ENCODE measurements at places on chromosomes 12 and 14.
A peak's percentile ranks its signal among the peaks of the same experiment; 100 is the strongest.

GRCh38 chr12:103673891-103674375 is 86.9 kb downstream of the STAB2 start:
- DNase-seq = no peak

DNA sequence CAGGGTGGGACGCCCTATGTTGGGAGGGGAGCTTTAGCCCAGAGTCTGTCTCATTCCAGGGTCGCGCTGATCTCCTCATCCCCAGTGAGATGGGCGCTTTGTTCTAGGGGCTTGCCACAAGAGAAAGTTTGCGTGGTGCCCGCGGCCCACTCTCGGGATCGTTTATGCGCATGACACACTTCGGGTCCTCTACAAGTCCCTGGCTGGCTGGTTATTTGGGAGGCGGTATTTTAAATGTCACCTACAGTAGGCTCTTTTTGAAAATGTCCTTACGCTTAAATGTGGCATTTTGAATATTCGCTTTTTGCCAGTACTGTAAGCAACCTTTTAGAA is 541 bp downstream of the GOLT1B start:
- DNase-seq = peak; percentile 15

GRCh38 chr14:102500158-102500662 is 9.4 kb downstream of the ANKRD9 start:
- DNase-seq = peak; percentile 57

DNA sequence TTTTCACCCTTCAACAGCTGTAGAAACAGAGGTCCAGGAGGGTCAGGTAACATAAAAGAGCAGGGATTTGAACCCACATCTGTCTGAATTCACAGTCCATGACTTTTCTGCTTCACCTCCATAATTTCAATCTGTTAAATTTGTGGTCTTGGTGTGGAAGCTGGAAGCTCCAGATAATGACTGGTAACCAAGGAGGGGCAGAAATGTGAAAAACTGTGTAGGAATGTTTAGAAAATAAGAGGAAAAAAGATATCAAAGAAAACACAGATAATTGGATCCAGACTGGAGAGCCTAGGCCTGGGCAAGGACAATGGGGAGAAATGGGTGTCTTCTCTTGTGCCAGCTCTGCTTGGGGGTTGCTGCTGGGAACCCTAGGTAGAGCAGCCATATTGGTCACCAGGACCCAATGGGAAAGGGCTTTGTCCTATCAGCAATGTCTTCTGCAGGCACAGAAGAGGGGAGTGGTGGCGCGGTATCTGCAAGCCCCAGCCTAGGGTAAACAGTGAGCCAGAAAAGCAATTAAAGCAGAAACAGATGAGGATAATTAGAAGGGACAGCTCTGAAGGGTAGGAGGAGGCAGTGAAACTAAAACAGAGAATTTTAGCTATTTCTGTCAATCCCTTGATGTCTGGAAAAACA is 54.3 kb upstream of the CCDC91 start:
- no peak for DNase-seq

- no peak for DNase-seq
Measured at GRCh38 chr12:57543581-57543980, 3.4 kb downstream of the DCTN2 start.

DNA sequence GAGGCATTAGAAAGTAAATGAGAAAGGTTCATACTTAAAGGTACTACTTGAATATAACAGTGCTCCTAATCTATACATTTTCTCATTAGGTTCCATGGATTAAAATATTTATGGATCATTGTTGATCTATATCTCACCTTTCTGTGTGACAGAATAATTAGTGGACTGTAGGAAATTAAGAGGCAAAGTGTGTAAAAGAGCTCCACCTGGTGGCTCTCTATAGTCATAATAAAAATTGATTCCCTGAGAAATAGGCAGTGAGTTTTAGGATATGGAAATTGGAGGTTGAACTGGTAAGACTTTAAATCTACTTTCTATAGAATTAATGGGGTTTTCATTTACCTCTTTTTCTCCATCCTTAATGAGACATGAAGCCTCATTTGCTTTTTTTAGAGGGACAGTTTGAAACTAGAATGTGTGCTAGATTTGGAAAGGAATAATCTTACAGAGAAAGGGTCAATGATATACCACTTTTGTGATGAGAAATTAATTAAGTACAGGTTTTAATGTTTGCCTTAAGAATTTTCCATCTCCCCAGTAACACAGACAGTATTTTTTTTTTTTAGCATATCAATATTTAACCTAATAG is 11.8 kb upstream of the DERA start:
- peak; percentile 37 for DNase-seq

- peak; percentile 21 for DNase-seq
Measured at GRCh38 chr14:27040552-27040951, 442.7 kb upstream of the NOVA1 start.

GRCh38 chr12:21975293-21975692 is 34.1 kb upstream of the ABCC9 start:
- DNase-seq = no peak

DNA sequence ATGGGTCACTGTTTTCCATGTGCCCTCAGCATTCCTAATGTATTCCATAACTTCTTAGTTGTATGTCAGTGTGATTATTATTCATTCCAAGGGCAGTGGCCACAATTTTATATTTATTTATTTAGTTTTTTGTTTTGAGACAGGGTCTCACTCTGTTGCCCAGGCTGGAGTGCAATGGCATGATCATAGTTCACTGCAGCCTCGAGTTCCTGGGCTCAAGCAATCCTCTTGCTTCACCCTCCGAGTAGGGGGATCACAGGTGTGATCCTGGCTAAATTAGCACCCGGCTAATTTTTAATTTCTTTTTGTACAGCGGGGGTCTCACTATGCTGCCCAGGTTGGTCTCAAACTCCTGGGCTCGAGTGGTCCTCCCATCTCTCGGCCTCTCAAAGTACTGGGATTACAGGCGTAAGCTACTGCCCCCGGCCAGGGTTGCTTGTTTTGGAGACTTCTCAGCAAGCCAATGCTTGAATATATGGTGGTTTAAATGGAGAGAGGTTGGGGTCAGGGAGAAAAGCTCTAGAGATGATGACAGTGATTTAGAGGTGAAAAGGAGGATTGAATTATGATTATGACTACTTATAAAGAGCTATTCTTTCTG is 7.6 kb downstream of the GPRC5A start:
- no peak for DNase-seq

- DNase-seq = no peak
Measured at GRCh38 chr14:94514351-94514750, 5.1 kb upstream of the SERPINA12 start.

DNA sequence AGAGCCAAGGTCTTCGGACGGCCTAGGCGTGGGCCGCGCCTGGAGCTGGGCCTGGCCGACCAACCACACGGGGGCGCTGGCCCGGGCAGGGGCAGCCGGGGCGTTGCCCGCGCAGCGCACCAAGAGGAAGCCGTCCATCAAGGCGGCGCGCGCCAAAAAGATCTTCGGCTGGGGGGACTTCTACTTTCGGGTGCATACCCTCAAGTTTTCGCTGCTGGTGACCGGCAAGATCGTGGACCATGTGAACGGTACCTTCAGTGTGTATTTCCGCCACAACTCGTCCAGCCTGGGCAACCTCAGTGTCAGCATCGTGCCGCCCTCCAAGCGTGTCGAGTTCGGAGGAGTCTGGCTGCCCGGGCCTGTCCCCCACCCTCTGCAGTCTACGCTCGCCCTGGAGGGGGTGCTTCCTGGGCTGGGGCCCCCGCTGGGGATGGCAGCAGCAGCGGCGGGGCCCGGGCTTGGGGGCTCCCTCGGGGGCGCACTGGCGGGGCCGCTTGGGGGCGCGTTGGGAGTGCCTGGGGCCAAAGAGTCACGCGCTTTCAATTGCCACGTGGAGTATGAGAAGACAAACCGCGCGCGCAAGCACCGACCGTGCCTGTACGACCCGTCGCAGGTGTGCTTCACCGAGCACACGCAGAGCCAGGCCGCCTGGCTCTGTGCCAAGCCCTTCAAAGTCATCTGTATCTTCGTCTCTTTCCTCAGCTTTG is 4.4 kb upstream of the SHMT2 start:
- no peak for DNase-seq

- DNase-seq = no peak
Measured at GRCh38 chr14:55710506-55711041, 130.6 kb downstream of the KTN1 start.

DNA sequence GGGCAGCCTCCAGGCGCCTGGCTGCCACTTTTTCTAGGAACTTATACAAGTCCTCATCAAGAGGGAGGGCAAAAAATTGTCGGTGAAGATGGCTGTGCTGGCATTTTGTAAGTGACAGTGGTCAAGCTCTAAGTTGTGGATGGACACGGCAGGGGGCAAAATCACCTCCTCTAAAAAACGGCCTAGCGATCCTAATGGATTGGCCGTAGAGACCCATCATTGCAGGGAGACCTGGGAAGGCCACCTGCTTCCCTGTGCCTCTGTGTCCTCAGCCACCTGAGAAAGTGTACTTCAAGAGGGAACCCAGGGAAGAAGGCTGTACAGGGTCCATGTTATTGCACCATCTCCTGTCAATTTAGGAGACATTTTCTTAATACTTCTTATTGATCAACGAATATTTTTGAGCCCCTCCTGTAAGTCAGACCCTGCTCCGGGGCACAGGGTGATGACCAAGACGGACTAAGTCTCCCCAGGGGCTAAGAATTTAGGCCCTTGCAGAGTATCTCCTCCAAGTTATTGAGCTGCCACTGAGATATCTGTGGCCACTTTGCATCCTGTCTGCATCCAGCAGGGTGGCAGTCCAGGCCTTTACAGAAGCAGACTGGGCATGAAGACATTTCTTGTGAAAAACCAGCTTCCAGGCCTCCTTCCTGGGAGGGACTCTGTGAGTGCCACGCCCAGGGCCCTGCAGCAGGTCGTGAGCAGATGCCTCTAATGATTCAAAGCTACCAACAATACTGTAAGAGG is 40.5 kb downstream of the PSMA6 start:
- DNase-seq = peak; percentile 77

GRCh38 chr12:59858508-59859170 is 262.8 kb downstream of the SLC16A7 start:
- no peak for DNase-seq

- no peak for DNase-seq
Measured at GRCh38 chr12:4148418-4149056, 125.0 kb upstream of the CCND2 start.

DNA sequence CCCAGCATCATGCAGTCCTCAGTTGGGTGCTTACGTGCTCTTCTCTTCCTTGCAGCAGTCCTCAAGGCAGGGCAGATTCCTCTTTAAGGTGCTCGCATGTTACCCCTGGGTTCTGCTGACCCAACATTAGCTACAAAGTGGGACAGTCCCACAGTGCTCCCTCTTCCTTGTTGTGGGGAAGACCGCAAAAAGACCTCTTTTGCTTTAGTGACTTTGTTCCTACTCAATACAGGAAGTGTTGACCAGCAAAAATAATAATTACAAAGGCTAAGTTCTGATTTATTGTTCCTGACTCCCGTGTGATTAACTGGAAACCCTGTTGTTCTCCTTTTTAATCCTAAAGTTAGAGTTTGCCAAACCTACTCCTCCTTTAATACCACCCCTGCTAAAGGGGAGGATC is 13.7 kb downstream of the PIGH start:
- DNase-seq = no peak

DNA sequence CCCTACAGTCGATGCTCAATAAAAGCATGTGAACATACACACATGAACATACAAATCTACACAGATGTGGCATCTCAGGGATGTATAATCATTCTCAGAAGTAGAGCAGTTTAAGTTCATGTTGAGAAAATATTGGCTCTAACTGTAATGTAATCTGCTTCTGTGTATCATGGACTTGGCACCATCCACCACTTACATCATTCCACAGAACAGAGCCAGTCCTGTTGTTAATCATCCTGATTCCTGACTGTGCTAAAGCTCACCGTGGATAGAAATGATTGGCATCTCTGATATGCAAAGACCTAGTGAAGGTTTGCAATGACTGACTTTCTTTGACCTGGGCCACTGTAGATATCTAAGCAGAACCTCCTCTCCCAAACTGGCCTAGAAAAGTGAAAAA is 1141.3 kb downstream of the BCL11B start:
- peak; percentile 68 for DNase-seq

- no peak for DNase-seq
Measured at GRCh38 chr12:45828402-45828801, 98.9 kb downstream of the ARID2 start.

DNA sequence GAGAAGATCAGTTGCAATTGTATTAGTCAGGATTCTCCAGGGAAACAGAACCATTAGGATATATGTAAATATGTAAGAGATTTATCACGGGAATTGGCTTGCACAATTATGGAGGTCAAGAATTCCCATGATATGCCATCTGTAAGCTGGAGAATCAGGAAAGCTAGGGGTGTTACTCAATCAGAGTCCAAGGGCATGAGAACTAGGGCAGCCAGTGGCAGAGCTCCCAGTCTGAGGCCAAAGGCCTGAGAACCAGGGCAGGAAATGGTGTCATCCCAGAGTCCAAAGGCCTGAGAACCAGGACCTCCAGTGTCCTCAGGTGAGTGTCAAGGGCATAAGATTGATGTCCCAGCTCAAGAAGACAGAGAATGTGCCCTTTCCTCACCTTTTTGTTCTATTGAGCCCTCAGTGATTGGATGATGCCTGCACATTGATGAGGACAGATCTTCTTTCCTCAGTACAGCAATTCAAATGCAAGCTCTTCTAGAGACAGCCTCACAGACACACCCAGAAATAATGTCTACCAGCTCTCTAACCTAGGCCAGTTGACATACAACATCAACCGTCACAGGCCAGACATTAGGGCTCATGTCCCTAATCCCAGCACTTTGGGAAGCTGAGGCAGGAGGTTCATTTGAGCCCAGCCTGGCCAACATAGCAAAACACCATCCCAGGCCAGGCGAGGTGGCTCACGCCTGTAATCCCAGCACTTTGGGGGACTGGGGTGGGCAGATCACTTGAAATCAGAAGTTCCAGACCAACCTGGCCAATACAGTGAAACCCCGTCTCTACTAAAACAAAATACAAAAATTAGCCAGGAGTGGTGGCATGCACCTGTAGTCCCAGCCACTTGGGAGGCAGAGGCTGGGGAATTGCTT is 34.9 kb upstream of the ZNF740 start:
- peak; percentile 14 for DNase-seq

DNA sequence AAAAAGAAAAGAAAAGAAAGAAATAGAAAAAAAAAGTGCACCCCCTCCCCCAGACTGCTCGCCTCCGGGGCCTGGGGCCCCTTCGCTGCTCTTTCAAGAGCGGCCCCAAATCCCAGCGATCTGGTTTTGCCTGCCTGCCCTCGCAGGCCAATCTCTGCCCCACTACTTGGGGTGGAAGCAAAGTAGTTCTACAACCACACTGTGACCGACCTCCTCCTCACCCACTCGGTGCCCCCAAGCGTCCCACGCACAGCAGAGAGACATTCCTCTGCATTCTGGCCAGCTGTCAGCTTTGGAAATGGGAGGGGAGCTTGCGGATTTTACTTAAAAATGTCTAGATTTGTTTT is 2.4 kb upstream of the TBX3 start:
- no peak for DNase-seq

- no peak for DNase-seq
Measured at GRCh38 chr12:30594509-30594908, 101.2 kb downstream of the IPO8 start.

GRCh38 chr12:5085896-5086295 is 42.2 kb downstream of the KCNA5 start:
- peak; percentile 73 for DNase-seq

DNA sequence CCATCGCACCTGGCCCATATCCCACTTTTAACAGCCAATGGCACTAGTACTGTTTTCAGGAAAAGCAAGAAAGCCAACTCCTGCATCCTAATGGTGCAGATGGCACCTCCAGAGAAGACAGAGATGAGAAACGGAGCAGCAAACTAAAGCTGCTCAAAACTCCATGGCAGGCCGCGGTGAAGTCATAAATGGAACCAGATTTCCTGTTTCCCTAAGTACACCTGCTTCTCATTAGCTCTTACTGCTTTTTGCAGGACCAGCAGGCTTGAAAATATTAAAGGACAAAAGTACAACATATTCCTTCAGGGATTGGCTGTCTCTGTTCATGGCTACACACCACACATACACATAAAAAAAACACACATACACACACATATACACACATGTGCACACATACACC is 36.7 kb upstream of the LGALS3 start:
- DNase-seq = no peak

All from bronchial epithelial cell (primary cell).